Brain pericyte (primary cell): ENCODE measurements at places on chromosomes 6 and 20.

DNA sequence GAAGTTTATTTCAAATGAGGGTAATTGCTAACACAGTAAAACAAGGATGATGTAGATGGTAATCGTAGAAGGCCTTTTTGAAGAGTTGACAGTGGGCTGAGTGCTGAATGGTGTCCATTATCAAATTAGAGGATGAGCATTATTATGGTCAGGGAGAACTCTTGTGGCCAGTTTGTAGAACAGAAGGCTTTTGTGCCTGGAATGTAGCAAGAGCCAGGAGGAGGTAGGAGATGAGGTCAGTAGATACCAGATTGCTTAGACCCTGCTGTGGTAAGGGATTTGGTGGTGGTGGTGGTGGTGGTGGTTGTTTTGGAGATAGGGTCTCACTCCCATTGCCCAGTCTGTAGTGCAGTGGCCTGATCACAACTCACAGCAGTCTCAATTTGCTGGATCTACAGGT is 6.2 kb downstream of the CSE1L start:
- DNase-seq, result no peak

DNA sequence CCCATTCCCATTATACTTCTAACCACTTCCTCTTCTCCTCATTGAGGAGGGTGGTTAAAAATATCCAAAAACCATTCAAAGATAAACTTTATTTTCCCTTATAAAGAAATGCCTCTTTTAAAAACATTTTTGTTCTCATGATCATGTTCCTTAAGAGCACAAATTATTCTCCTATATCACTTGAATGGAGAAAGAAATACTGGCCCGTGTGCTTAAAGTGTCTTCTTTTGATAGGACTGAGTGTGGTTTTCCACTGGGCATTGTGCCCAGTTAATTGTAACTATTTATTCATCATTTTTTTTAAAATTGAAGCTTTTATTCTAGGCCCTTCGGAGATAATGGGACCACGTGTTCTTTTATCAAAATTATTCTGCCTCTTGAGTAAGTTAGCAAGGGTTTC is 871.5 kb downstream of the QKI start:
- DNase-seq, result no peak

- no peak for DNase-seq
Measured at GRCh38 chr6:85637579-85637978, 5.1 kb downstream of the SYNCRIP start.

DNA sequence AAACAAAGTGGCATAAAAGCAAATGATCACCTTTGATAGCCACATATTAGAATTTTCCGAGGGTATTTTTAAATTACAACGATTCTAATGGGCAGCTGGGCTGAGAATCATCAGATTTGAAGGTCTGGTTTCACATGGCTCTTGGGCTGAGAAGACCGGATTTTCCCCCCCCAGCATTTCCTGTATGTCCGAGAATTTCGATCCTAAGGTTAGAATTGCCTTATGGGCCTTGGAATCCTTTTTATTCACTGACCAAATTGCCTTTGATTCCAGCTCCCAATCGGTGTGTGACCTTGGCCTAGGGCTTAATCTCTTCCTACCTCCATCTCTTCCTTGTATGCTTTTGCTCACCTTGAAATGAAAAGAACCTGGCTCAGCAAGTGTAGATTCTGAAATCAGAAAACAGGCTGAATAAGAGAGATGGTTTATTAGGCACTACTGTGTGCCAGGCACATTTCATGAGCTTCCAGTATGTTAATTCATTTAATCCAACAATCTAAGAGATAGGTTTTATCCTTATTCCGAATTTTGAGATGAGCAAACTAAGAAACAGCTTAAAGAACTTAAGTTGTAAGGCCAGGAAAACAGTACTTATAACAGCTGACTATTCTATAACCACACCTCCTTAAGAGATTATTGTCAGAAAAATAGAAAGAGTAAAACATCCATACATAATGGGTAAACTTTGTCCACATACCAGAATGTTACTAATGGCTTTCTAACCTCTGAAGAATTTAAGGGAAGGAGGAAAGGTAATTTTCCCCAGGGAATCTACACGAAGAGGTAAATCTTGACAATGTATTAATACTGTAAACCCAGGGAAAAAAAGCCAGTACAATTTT is 39.4 kb downstream of the HFE start:
- no peak for DNase-seq

DNA sequence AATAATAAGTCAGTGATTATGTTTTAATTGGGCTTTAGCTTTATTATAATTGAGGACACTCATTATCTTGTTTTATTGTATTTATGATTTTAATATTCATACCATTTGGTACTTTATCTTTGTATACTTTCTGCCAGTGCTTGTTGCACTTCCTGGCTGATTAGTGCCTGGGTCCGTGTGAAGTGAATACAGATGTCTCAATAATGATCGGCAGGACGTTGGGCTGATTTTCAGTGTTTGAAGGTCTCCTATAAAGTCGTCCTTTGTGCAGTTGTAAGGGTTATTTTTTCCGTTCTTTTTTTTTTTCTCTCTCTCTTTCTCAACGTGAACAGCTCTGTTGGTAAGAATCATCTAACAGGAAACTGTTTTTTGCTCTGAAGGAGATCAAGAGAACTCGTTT is 450.0 kb upstream of the POU3F2 start:
- no peak for DNase-seq

- no peak for DNase-seq
Measured at GRCh38 chr20:53879048-53879684, 191.2 kb downstream of the BCAS1 start.

DNA sequence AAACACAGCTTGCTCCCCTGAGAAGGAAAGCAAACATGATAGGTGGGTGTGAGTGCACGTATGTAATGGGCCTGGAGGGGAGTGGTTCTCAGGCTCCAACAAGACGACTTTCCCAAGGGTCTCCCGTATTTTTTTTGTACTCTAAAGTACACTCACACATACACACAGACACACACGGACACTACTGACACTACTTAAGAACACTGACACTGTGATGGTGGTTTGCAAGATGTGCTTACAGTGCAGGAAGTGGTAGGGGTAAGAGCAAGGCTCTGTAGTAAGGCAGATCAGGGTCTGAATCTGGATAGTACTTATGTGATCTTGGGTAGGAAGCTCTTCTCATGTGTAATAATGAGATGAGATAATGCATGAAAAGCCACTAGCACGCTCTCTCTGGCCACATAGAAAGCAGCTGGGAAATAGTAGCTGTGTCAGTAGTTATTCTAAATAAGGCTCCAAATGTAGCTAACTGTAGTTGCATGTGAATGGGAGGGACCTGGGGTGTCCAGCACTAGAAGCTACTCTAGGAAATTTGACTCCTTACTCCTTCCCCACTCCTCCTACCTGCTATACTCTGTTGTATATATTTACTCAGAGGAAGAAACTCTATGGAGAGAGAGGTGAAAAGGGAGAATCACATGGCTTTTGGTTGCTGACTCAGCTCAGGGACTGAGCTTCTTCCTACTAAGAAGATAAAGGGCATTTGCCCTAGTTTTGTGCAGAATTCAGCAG is 8.4 kb upstream of the ZBTB24 start:
- no peak for DNase-seq

GRCh38 chr6:166719019-166719418 is 92.0 kb upstream of the RPS6KA2 start:
- DNase-seq, result no peak

GRCh38 chr6:56684342-56685101 is 41.8 kb upstream of the DST start:
- DNase-seq, result no peak

GRCh38 chr6:69846770-69847491 is 19.4 kb upstream of the COL19A1 start:
- DNase-seq, result no peak

DNA sequence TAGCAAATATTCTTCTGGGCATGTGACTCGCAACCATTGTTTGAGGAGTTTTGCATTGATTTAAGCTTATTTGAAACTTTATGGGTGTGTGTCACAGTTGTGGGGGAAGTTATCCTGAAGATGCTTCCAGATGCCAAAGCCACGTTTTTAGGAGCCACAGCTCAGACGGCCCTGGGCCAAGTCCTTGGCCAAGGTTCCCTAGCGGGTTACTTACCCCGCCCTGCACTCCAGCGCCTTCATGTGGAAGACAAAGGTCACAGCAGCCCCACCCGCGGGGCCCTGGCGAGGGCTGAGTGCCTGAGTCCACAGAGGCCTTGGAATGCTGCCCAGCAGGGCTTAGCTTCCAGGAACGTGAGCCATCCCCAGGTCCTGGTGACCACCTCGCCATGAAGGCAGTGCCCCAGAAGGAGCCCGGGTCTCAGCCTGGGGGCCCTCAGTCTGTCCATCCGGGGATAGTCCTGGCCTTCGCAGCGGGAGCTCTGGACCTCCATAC is 308.3 kb downstream of the CDH4 start:
- no peak for DNase-seq

GRCh38 chr20:24773751-24774201 is 175.3 kb upstream of the CST7 start:
- DNase-seq, result peak; percentile 55

GRCh38 chr6:62998022-62998421 is 213.2 kb upstream of the FKBP1C start:
- no peak for DNase-seq

- no peak for DNase-seq
Measured at GRCh38 chr6:96786336-96786735, 50.9 kb downstream of the GPR63 start.

DNA sequence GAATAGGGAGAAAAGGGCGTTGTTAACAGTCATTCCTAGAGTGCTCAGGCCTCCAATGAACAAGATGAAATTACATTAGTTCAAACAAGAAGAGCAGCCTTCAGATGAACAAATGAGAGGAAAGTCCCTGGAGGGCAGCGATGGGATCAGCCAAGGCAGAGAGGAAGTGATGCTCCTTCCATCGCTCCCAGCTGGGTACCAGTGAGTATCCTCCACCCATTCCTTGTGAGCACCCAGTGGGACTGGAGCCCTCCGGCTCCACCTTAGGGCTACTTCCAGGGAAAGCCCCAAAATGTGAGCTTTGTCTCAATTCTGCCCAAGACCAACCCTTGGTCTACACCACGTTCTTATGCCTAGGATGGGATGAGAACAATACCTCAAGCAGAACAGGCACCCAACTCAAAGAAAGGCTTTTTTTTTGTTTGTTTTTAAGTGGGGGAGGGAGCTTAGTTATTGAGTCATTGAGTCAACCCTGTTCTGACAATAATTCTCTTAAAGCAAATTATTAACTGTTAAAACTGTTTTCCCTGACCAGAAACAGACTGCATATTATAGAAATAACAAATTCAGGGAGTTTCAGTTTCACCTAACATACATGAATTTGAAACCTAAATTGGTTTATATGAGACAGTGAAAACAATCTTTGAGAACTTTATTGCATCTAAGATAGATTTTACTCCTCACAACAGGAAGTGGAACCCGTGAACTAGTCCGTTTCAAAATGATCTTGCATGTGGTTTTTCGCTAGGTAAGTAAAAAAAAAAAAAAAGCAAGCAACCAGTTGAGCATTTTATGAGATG is 106.9 kb downstream of the IPCEF1 start:
- DNase-seq, result no peak

- no peak for DNase-seq
Measured at GRCh38 chr6:35786810-35787209, 6.0 kb downstream of the CLPSL1 start.

GRCh38 chr20:56400001-56400640 is 7.7 kb downstream of the CSTF1 start:
- DNase-seq, result no peak

DNA sequence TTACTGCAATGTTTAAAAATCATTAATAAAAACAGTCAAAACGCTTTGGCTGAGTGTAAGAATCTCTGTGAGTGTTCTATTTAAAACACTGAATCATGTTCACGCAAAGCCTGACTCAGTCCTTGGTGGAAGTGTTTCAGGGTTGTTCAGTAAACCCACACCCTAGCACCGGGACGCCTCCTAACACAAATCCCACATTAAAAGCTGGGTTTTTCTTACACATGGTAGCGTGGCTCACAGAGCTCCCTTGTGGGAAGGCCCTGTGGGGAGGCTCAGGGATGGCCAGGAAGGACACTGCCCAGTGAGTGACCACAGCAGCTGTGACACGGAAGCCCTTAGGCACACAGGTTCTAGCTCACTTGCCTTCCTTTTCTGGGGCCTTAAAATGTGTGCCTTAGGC is 80.2 kb downstream of the GMPR start:
- DNase-seq, result no peak

GRCh38 chr6:123589317-123589716 is 47.4 kb downstream of the TRDN start:
- DNase-seq, result no peak

DNA sequence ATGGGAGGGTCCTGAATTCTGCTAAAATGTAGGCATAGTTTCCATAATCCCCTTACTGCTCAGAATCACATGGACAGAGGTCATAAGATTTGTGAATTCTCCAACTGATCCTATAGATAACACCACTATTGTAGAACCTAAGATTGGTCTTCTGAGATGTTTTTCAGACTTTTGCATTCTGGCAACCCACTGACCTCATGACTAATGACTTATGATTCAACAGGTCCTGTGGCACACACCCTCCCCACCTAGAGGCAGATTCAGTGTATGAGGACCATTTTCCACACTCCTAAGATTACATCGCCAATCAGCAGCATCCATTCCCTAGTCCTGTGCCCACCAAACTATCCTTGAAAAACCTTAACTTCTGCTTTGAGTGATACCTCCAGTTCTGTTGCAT is 207.2 kb downstream of the BTBD9 start:
- no peak for DNase-seq

GRCh38 chr6:23036406-23036983 is 467.1 kb downstream of the HDGFL1 start:
- no peak for DNase-seq

GRCh38 chr20:7161690-7162089 is 394.2 kb downstream of the BMP2 start:
- no peak for DNase-seq

GRCh38 chr6:68045193-68045592 is 589.9 kb upstream of the ADGRB3 start:
- DNase-seq, result no peak

DNA sequence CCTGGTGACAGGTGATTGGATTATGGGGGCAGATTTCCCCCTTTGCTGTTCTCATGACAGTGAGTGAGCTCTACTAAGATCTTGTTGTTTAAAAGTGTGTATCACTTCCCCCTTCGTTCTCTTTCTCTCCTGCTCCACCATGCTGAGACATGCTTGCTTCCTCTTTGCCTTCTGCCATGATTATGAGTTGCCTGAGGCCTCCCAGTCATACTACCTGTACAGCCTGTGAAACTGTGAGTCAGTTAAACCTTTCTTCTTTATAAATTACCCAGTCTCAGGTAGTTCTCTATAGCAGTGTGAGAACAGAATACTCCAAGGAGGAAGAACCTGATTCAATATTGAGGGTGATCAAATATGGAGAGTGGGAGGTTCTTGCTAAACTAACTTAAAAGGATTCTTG is 724.9 kb downstream of the DOK5 start:
- no peak for DNase-seq

DNA sequence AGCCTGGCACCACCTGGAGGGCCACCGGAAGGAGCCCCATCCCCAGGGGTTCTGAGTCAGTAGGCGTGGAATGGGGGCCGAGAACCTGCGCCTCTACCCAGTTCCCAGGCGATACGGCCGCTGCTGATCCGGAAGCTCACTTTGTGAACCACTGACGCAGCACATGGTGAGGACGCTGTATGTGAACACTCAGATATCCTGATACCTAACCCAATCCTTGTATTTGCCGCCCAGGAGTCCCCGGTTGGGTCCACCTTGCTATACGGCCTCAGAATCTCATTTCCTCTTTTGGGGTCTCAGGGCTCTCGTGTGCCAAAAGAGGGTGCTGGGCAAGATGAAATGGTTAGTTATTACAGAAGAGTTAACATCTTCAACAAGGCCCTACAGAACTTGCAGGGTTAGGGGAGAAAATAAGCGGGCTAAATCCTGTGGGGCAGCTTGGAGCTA is 604 bp upstream of the RAB5IF start:
- DNase-seq, result no peak

- DNase-seq, result no peak
Measured at GRCh38 chr6:75735491-75736186, 13.4 kb upstream of the MYO6 start.

GRCh38 chr6:1403851-1404712 is 14.7 kb downstream of the FOXF2 start:
- DNase-seq, result no peak
